ENCODE measurements at places on chromosomes 13 and 19. TPM values are rescaled to one million over a fixed set of nuclear protein-coding genes. Genes with fewer than 3 reads are reported as not detected.

GRCh38 chr13:52848455-52849195 lies at the start of gene PCDH8:
Gene PCDH8, minus strand, starts transcription at chr13:52848640. Its CDS starts 204 bp downstream, at chr13:52848436.
- H3K27ac ChIP-seq: no peak within 1 kb of the TSS
- peaks cover 40% of the 10 kb centered on the region for H3K27me3 ChIP-seq
- H3K36me3 ChIP-seq: no peaks in the 10 kb centered on the region
- H3K4me3 ChIP-seq: no peak within 1 kb of the TSS

GRCh38 chr19:3604227-3604986 lies 2.3 kb downstream of the TBXA2R start:
- peaks cover 11% of the 10 kb centered on the region for H3K4me1 ChIP-seq
- no peak overlapping the region for H3K27ac ChIP-seq
- no peak for DNase-seq
- H3K36me3 ChIP-seq: no peaks in the 10 kb centered on the region
- peaks cover 15% of the 10 kb centered on the region for H3K27me3 ChIP-seq
- no peak overlapping the region for H3K4me3 ChIP-seq

CRLF1 gene
- total RNA-seq: 36.9 TPM

GRCh38 chr19:51701468-51702100 lies 8.5 kb downstream of the SPACA6 start:
- no peaks in the 10 kb centered on the region for H3K27me3 ChIP-seq
- no peak for DNase-seq
- H3K4me3 ChIP-seq: no peak overlapping the region
- peaks cover 17% of the 10 kb centered on the region for H3K4me1 ChIP-seq
- no peak overlapping the region for H3K27ac ChIP-seq
- peaks cover 53% of the 10 kb centered on the region for H3K36me3 ChIP-seq

DNA sequence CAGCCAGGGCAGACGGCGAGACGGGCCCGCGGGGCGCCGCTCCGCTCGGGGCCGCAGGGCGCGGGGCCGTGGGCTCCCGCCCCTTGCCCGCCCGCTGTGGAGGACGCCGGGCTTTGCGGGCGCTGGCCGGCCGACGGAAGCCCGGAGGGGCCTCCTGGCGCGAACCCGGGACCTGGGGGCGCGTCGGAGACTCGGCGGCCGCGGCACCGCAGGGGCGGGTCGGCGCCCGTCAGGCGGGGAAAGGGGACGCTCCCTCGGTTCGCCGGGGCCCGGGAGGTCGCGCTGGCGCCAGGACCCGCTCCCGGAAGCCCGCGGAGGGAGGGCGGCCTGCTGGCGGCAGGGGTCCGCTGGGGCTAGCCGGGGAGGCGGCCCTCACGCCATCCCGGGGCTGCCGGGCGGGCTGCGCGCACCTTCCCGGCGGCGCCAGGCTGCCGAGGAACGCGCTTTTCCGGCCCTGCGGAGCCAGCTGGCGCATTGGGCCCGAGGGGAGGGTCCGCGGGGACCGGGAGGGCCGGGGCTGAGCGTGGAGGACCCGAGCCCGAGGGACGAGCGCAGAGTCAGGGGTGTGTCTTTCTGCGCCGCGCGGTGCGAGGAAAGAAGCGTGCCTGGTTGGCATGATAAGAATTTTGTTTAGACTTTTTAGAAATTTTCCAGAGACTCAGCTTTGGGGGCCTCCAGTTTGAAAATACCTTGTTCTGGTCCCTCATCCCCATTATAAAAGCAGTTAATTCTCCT lies 511 bp downstream of the GARRE1 start:
- H3K27ac ChIP-seq: peak overlapping the region; percentile 88
- peak overlapping the region; percentile 95 for H3K4me3 ChIP-seq
- peak; percentile 59 for DNase-seq
- H3K36me3 ChIP-seq: no peaks in the 10 kb centered on the region
- H3K4me1 ChIP-seq: peaks cover 8% of the 10 kb centered on the region

SF3A2 gene
- total RNA-seq: 113 TPM

B3GNT8 gene
- total RNA-seq: 6.2 TPM

TMEM272 gene
- 0.09 TPM for total RNA-seq

FLT1 gene
- 36.3 TPM for total RNA-seq

DNA sequence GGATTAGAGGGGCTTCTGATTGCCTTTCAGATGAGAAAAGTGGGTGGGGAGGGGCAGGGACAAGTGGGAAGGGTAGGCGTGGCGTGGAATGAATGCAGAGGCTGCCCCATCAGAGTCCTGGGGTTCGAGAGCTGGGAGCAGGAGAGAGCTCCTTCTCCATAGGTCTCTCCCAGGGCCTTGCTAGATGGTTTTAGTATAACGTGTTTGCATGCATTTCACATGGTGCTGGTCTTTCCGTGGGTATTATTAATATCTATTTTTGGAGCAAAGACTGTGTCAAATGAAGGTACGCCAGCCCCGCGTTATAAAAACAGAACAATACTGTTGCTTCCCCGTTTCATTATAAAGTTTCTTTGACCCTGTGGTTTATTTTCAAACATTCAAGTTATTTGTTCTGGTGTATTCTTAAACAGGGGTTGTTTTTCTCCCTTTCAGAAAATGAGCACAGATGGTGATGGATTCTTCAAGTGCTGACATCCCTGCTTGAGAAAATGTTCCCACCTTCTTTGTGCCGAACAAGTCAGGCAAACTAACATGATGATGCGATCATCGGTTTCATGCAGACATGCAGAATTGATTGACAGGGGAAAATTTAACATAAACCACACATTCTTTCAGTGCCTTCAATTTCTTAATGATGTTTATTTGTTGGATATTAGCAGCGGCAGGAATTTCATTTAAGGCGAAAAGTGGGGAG lies 62.1 kb upstream of the ZNF536 start:
- DNase-seq: no peak
- no peak overlapping the region for H3K4me3 ChIP-seq
- H3K4me1 ChIP-seq: no peaks in the 10 kb centered on the region
- H3K27ac ChIP-seq: no peak overlapping the region

GRCh38 chr13:34776390-34776981 lies 165.6 kb upstream of the NBEA start:
- no peaks in the 10 kb centered on the region for H3K27me3 ChIP-seq
- no peaks in the 10 kb centered on the region for H3K36me3 ChIP-seq
- DNase-seq: no peak
- no peak overlapping the region for H3K27ac ChIP-seq
- H3K4me1 ChIP-seq: no peaks in the 10 kb centered on the region

FCER2 gene
- 0.37 TPM for total RNA-seq

- H3K36me3 ChIP-seq: no peaks in the 10 kb centered on the region
- DNase-seq: peak; percentile 76
- H3K27ac ChIP-seq: no peak overlapping the region
- H3K27me3 ChIP-seq: no peaks in the 10 kb centered on the region
- no peaks in the 10 kb centered on the region for H3K4me1 ChIP-seq
Observed at GRCh38 chr19:34241513-34242337, 12.6 kb upstream of the GARRE1 start.

GRCh38 chr19:40633207-40633606 lies 32.0 kb downstream of the LTBP4 start:
- no peak overlapping the region for H3K27ac ChIP-seq
- no peak overlapping the region for H3K4me3 ChIP-seq
- H3K36me3 ChIP-seq: peaks cover 6% of the 10 kb centered on the region
- H3K4me1 ChIP-seq: peaks cover 10% of the 10 kb centered on the region

TUBA3C gene
- not detected for total RNA-seq

CYP4F3 gene
- 1.7 TPM for total RNA-seq

CCL25 gene
- not detected for total RNA-seq

DNA sequence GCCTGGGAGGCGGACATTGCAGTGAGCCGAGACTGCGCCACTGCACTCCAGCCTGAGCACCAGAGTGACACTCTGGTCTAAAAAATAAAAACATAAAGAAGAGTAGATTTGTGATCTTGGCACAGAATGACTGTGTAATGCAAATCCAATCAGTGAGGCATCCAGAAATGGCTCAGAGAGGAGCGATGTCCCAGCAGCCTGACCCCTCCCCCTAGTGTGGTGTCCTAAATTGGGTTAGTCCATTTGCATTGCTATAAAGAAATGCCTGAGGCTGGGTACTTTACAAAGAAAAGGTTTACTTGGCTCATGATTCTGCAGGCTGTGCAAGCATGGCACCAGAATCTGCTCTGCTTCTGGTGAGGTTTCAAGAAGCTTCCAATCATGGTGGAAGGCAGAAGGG lies 59.1 kb upstream of the ZNF30 start:
- H3K4me1 ChIP-seq: no peaks in the 10 kb centered on the region
- no peaks in the 10 kb centered on the region for H3K36me3 ChIP-seq
- DNase-seq: no peak
- H3K27me3 ChIP-seq: no peaks in the 10 kb centered on the region

- no peaks in the 10 kb centered on the region for H3K4me1 ChIP-seq
- no peak overlapping the region for H3K4me3 ChIP-seq
- H3K27me3 ChIP-seq: peaks cover 29% of the 10 kb centered on the region
- H3K27ac ChIP-seq: no peak overlapping the region
- no peaks in the 10 kb centered on the region for H3K36me3 ChIP-seq
- no peak for DNase-seq
Observed at GRCh38 chr19:2590630-2591399, 111.7 kb downstream of the GNG7 start.

DNA sequence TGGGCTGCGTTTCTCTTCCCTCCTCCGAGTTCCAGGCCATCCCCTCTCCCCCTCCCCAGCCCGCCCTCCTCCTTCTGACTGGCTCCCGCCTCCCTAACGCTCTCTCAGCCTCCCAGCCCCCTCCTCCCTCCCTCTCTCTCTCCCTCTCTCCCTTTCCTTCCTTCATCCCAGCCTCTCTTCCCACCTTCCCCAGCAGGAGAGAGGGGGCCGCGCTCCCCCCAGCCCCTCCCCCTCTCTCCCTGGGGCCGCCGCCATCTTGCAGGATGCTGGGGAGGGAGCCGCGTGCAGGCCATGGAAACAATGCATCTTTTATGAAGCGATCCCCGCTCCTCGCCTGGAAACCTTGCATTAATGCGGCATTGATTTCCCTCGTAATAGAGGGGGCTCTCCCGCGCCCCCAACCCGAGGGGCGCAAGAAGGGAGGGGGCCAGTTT lies 42.6 kb upstream of the ADGRL1 start:
- DNase-seq: peak; percentile 95
- no peak overlapping the region for H3K4me3 ChIP-seq
- no peaks in the 10 kb centered on the region for H3K36me3 ChIP-seq
- H3K27ac ChIP-seq: no peak overlapping the region
- no peaks in the 10 kb centered on the region for H3K4me1 ChIP-seq
- no peaks in the 10 kb centered on the region for H3K27me3 ChIP-seq

DNA sequence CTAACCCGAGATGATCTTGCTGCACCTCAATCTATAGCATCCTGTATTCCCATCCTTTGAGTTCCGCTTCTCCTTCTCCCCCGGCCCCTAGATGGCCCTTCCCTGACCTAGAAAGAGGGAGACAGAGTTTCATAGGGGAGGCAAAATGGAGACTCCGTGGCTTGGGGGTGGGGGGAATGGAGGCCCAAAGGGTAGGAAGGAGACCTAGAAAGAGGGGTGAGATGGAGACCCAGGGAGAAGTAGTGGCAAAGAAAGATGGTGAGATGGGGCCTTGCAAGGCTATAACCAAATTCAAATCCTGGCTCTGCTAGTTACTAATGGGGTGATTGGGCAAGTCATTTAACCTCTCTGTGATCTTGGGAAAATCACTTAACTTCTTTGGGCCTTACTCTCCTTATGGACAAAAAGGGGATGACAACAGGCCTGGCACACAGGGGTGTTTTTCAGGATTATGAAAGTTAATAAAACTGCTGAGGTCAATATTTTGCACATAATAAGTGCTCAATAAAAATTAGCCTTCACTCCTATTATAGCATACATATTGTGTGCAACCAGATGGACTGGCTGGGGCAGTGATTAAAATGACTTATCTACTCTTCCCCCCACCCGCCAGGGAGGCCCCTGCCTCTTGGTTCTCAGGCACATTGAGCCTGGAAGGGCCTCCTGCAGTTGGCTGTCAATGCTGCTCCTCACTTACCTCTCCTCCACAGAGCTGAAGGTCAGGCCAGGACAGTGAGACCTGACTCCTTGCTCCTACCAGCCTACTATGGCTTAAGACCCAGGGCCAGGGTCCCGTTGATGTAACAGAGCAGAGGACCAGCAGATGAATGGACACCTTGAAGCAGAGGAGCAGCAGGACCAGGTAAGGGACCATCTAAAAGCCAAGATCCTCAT lies 633 bp downstream of the SPHK2 start:
- H3K27ac ChIP-seq: peak overlapping the region; percentile 86
- peaks cover 55% of the 10 kb centered on the region for H3K4me1 ChIP-seq
- peak; percentile 53 for DNase-seq
- peaks cover 36% of the 10 kb centered on the region for H3K36me3 ChIP-seq

DNA sequence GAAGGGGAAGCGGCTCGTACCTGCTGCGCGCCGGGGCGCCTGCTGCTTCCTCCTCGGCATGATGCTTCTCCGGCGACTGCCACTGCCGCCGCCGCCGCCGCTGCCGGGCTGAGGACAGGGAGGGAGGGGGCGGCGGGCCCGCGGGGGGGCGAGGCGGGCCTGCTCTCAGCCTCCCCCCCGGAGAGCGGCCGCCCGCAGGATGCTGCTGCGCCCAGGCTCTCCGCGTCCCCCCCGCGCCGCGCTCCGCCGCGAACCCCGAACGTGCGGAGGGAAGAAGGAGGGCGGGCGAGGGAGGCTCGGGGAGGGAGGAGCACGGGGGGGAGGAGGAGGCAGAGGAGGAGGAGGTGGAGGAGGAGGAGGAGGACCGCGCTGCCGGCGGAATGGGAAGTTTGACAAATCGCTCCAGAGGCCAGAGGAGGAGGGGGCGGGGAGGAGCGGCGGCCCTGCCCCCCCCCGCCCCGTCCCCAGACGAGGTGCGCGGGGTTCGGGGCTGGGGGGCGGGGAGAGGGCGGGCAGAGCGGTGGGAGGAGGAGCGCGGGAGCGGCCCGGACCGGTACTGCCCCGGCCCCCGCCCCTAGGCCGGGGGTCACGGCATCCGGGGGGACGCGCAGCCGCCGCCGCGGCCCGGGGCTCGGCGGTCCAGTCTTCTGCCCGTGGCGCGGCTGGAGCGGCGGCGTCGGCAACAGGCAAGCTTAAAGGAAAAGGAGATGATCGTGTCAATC lies at the start of gene TSHZ3:
Gene TSHZ3, minus strand, starts transcription at position 277 of the 722 bp plus-strand sequence. Its CDS starts 217 bp downstream, at position 60.
- H3K4me3 ChIP-seq: peak within 1 kb of the TSS; percentile 86
- no peaks in the 10 kb centered on the region for H3K36me3 ChIP-seq
- peaks cover 5% of the 10 kb centered on the region for H3K27me3 ChIP-seq
- peak within 1 kb of the TSS; percentile 87 for H3K27ac ChIP-seq
- H3K4me1 ChIP-seq: peaks cover 12% of the 10 kb centered on the region

- no peaks in the 10 kb centered on the region for H3K36me3 ChIP-seq
- H3K4me3 ChIP-seq: no peak overlapping the region
- H3K27ac ChIP-seq: no peak overlapping the region
- DNase-seq: no peak
- no peaks in the 10 kb centered on the region for H3K27me3 ChIP-seq
- H3K4me1 ChIP-seq: no peaks in the 10 kb centered on the region
Observed at GRCh38 chr13:62294244-62294643, 878.6 kb upstream of the PCDH20 start.

- H3K36me3 ChIP-seq: no peaks in the 10 kb centered on the region
- H3K4me3 ChIP-seq: no peak overlapping the region
- no peak for DNase-seq
- H3K27me3 ChIP-seq: no peaks in the 10 kb centered on the region
Observed at GRCh38 chr13:68540244-68540643, 1310.1 kb upstream of the PCDH9 start.

KANK3 gene
- 24.2 TPM for total RNA-seq

PDE4C gene
- total RNA-seq: 32.4 TPM

GRCh38 chr19:7858109-7858770 lies 15.9 kb downstream of the PRR36 start:
- peaks cover 3% of the 10 kb centered on the region for H3K27me3 ChIP-seq
- H3K27ac ChIP-seq: no peak overlapping the region
- DNase-seq: no peak
- peaks cover 5% of the 10 kb centered on the region for H3K36me3 ChIP-seq

- no peak overlapping the region for H3K4me3 ChIP-seq
- H3K36me3 ChIP-seq: peaks cover 5% of the 10 kb centered on the region
- DNase-seq: no peak
Observed at GRCh38 chr19:6707011-6707657, 13.3 kb downstream of the C3 start.

- H3K4me1 ChIP-seq: no peaks in the 10 kb centered on the region
- no peak overlapping the region for H3K4me3 ChIP-seq
- H3K27ac ChIP-seq: no peak overlapping the region
Observed at GRCh38 chr19:34645551-34645950, 31.4 kb downstream of the SCGB2B2 start.
